PC-9 (cell line): ENCODE measurements at places on chromosomes 2 and 18. TPM values are rescaled to one million over a fixed set of nuclear protein-coding genes. Genes with fewer than 3 reads are reported as not detected.

The DCDC2C gene
- not detected in 2 replicates for total RNA-seq

The RNF181 gene
- 93.9 and 96.7 TPM in 2 replicates for total RNA-seq

The ITGA4 gene
- 0.15 and 0.35 TPM in 2 replicates for total RNA-seq

The PASK gene
- total RNA-seq = 70.4 and 77.5 TPM in 2 replicates

The SUMO1 gene
- total RNA-seq = 66.3 and 100 TPM in 2 replicates

The BAZ2B gene
- 28.0 and 34.9 TPM in 2 replicates for total RNA-seq

DNA sequence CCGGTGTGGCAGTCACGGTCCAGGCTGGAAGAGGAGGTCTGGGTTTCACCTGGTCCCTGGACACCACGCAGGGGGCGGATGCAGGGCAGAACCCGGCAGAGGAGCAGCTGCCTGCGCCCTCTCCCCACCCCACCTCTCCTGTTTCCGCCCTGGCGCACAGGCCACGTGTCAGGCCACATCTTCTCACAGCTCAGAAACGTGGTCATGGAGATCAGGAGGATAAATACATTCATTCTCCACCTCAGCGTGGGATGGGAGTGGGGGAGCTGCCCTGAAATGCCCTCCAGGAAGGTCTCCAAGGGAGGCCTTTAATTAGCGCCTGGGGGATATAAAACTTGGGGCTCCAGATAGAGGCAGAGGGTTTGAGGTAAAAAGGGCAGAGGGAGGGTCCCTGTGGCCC lies 142.0 kb downstream of the KCTD1 start:
- no peaks in the 10 kb centered on the region for H3K27me3 ChIP-seq
- no peaks in the 10 kb centered on the region for H3K36me3 ChIP-seq
- H3K27ac ChIP-seq = no peak overlapping the region
- H3K4me1 ChIP-seq = peaks cover 20% of the 10 kb centered on the region

DNA sequence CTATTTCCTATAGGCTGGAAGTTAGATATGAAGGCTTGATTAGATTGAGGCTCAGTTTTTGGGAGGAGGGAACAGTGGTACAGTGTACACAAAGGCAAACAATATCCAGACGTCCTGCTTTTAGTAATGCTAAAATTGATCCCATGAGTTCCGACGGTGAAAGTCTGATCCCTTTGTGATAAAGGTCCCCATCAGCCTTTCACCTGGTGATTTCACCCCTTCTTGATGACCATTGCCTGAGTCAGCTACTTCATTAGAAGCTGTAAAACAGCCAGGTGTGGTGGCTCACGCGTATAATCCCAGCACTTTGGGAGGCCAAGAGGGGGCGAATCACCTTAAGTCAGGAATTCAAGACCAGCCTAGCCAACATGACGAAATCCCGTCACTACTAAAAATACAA lies 29.7 kb downstream of the TWSG1 start:
- H3K4me1 ChIP-seq = peaks cover 40% of the 10 kb centered on the region
- peak overlapping the region; percentile 84 for H3K27ac ChIP-seq
- H3K27me3 ChIP-seq = no peaks in the 10 kb centered on the region
- DNase-seq = peak; percentile 11

GRCh38 chr2:8217468-8218030 lies 464.3 kb upstream of the ID2 start:
- no peak for DNase-seq
- no peaks in the 10 kb centered on the region for H3K4me1 ChIP-seq
- peaks cover 35% of the 10 kb centered on the region for H3K27me3 ChIP-seq
- H3K4me3 ChIP-seq = no peak overlapping the region
- no peak overlapping the region for H3K27ac ChIP-seq

DNA sequence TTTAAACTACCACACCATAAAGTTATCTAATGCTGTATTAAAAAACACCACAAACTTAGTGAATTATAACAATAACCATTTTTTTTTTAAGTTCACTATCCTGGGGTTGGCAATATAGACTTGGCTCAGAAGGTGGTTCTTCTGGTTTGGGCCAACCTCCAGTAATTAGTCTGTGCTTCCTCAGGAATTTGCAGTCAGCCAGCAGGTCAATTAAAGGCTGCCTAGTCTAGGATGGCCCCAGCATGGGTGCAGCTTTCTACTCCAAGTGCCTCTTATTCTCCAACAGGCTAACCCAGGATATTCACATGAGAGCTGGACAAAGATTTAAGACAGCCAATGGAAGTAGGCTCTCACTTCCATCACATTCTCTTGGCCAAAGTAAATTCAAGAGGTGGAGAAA lies 379.1 kb upstream of the FIGN start:
- H3K27me3 ChIP-seq = no peaks in the 10 kb centered on the region
- H3K4me3 ChIP-seq = no peak overlapping the region

DNA sequence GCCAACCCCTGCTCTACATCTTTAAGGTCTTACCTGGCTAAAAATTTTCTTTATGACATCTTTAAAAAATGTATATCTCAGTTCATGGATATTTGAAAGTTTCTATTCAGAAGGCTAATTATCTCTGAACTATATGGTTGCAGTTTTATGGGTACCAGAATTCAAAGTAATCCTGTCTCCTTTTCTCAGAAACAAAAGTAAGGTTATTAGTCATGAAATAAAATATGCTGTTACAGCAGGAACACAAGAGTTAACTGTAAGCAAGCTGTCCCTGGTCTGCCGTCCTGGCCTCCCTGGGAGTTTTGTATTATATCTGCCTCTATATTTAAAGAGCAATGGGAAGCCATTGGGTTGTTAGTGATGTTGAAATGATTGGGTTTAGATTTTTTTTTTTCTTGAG lies 34.0 kb downstream of the SLC4A1AP start:
- no peaks in the 10 kb centered on the region for H3K27me3 ChIP-seq
- peaks cover 11% of the 10 kb centered on the region; the same call in 1 of the 2 replicates for H3K36me3 ChIP-seq
- H3K4me1 ChIP-seq = no peaks in the 10 kb centered on the region
- DNase-seq = no peak
- H3K4me3 ChIP-seq = no peak overlapping the region

DNA sequence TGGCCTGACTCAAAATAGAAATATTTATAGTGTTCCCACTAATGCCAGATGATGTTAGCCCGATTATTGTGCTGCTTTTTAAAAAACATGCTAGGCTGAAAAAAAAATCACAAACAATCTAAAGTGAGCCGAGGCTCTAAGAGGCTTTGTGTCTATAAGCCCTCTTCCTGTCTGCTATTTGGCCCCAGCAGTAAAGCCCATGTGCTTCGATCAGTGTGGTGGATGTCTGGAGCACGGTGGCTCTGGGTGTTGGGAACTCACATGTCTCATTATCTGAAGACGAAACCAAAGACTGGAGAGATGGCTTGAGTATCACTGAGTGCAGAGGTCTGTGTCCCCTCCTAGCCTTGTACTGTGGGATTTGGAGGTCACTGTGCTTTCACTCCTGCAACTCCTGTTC lies 55.1 kb downstream of the INO80C start:
- no peaks in the 10 kb centered on the region for H3K27me3 ChIP-seq
- no peak overlapping the region for H3K27ac ChIP-seq
- H3K36me3 ChIP-seq = no peaks in the 10 kb centered on the region
- no peaks in the 10 kb centered on the region for H3K4me1 ChIP-seq
- H3K4me3 ChIP-seq = no peak overlapping the region

GRCh38 chr2:8310557-8311455 lies 371.1 kb upstream of the ID2 start:
- no peak overlapping the region for H3K4me3 ChIP-seq
- H3K4me1 ChIP-seq = no peaks in the 10 kb centered on the region
- H3K27ac ChIP-seq = no peak overlapping the region
- DNase-seq = no peak
- H3K27me3 ChIP-seq = peaks cover 84% of the 10 kb centered on the region

DNA sequence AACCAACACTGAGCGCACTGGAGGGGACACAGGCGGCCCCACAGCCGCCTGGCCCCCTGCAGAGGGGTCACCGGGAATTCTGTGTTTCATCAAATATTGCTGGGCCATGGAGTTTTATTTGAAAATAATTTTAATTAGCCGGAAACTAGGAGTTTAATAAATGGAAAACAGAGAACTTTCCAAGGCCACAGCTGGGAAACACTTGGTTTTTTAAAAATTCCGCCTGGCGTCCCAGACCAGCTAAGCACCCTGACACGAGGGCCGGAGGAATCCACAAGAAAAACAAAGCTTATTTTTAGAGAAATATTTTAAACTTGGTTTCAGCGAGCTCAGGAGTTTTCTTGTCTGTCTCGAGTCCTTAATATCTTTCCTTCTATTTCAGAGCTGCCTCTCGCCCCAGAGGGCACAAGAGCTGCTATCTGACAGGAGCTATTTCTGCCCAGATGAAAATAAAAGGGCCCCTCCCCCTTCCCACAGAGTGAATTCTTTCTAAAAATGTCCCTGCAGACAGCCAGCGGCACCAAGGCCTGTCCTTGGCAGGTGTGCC lies 8.2 kb downstream of the ZFP36L2 start:
- peaks cover 51% of the 10 kb centered on the region for H3K4me1 ChIP-seq
- no peak for DNase-seq
- peak overlapping the region; percentile 72; the same call in 1 of the 2 replicates for H3K4me3 ChIP-seq
- peaks cover 11% of the 10 kb centered on the region for H3K36me3 ChIP-seq
- H3K27me3 ChIP-seq = no peaks in the 10 kb centered on the region

DNA sequence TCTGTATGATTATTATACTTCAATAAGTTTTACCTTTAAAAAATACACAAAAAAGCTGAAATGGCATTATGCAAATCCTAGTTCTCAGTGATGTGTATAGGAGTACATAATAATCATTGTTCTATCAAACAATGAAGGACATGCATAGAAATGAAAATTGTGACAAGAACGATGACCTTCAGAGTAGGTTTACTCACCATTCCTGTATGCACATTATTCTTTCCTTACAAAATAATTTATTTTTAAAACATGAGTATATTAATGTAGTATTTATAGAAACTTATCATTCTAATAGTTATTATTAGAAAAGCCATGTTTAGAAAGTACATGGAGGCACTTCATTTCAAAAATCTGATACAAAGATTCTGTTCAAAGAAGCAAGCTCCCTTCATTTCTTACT lies 32.7 kb upstream of the DPP4 start:
- DNase-seq = no peak
- no peaks in the 10 kb centered on the region for H3K36me3 ChIP-seq
- no peak overlapping the region for H3K4me3 ChIP-seq

- no peak overlapping the region for H3K27ac ChIP-seq
- peaks cover 3% of the 10 kb centered on the region; the same call in 1 of the 2 replicates for H3K27me3 ChIP-seq
- no peaks in the 10 kb centered on the region for H3K36me3 ChIP-seq
- H3K4me3 ChIP-seq = no peak overlapping the region
- no peaks in the 10 kb centered on the region for H3K4me1 ChIP-seq
- no peak for DNase-seq
Observed at GRCh38 chr2:85062565-85062964, 70.6 kb upstream of the TCF7L1 start.

- H3K36me3 ChIP-seq = no peaks in the 10 kb centered on the region
- no peak for DNase-seq
- H3K4me1 ChIP-seq = no peaks in the 10 kb centered on the region
- H3K4me3 ChIP-seq = no peak overlapping the region
- peaks cover 13% of the 10 kb centered on the region; the same call in 1 of the 2 replicates for H3K27me3 ChIP-seq
- no peak overlapping the region for H3K27ac ChIP-seq
Observed at GRCh38 chr18:5318061-5318700, 22.7 kb upstream of the ZBTB14 start.

DNA sequence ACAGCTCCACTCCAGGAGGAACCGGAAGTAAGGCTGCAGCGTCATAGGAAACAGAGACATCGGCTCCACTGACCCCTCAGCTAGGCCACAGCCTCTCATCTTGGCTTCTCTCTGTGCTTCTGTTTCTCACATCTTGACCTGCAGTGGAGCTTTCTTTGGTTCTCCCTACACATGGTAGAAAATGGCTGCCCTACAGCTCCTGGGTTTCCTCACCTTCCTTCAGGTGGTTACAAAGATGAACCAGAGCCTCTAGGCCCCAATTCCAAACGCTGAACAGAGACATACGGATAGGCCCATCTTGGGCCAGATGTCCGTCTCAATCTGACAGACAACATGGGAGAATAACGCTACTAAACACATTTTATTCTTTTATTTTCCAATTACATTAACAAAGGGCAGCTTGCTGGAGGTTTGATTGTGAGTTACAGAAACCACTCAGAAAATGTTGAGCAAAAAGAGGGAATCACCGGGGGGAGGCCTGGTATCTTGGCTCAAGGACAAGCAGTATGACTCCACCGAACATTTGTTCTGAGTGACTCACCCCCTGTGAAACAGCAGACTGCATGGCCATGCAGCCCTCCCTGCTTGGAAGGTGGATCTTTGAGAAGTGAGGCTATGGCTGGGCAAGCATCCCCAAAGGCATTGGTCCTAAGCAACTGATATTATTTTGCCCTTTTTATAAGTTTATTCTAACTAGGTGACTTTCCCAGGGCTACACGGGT lies 303.5 kb downstream of the CDCA7 start:
- peaks cover 5% of the 10 kb centered on the region for H3K4me1 ChIP-seq
- H3K4me3 ChIP-seq = no peak overlapping the region
- no peaks in the 10 kb centered on the region; the same call in 1 of the 2 replicates for H3K27me3 ChIP-seq
- no peak for DNase-seq
- H3K36me3 ChIP-seq = no peaks in the 10 kb centered on the region
- H3K27ac ChIP-seq = no peak overlapping the region

GRCh38 chr2:207337234-207338219 lies 171.8 kb upstream of the KLF7 start:
- H3K4me1 ChIP-seq = peaks cover 27% of the 10 kb centered on the region
- DNase-seq = no peak
- peak overlapping the region; percentile 14; the same call in 1 of the 2 replicates for H3K27ac ChIP-seq
- H3K4me3 ChIP-seq = no peak overlapping the region
